ENCODE measurements at places on chromosomes 12 and 14.

DNA sequence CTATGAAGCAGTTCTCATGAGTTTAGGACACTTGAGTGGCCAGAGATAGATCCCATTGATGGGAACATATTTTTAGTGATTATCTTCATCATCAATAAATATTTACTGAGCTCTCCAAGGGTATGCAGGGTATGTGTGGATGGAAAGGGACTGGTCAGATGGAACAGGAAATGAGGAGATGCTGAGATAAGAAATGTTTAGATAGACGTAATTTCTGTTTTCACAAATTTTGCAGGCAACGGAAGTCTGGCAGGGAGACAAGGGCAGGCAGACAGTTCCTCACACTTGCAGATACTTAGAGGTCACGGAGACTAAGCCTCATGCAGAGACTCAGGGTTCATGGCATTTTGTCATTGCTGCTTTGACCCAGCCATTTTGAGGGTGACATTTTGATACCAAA is 24.3 kb downstream of the BCL2L14 start:
- no peak for DNase-seq

GRCh38 chr12:47100160-47100559 is 20.4 kb upstream of the AMIGO2 start:
- DNase-seq = no peak

DNA sequence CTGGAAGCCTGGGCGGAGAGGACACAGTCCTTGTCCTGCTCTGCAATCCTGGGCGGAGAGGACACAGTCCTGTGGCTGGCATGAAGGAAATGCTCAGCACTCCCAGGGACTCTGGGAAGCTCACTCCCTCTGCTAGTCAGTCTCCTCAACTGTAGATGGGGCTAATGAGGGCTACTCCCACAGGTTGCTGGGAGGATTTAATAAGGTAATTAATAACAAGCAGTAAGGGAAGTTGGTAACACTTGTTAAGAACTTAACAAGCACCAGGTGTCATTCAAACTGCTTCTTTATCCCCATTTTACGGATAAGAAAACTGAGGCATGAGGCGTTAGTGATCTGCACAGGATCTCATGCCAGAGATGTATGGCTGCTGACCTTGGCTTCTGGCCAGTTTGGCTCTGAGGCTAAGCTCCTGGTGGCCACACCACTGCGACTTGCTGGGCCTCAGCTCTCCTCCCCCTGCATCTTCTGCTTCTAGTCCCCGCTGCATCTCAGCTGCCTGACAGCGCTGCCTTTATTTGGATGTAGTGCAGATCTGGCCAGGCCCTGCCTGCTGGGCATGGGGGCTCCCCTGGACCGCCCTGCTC is 54.1 kb upstream of the BEGAIN start:
- peak; percentile 8 for DNase-seq

- DNase-seq = peak; percentile 21
Observed at GRCh38 chr12:43835656-43836474, at the start of gene TMEM117. Gene TMEM117, plus strand, starts transcription at chr12:43836081.

DNA sequence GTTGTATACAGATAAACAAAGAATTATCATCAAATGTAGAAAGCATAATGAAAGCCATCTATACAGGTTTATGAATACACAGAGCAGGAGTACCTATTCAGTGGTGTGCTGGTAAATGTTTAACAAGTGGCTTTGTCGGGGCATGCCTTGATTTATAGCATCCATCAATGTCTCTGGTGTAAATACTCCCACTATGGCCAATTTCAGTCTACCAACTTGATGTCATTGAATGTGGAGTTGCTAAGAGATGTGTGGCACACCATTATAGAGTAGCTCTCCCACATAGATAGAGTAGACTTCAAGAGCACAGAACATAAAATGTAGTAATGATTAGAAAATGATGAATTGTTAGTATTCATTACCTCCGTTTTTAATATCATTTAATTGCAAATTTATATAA is 9.3 kb downstream of the GRIP1 start:
- no peak for DNase-seq

GRCh38 chr12:77720258-77720657 is 110.4 kb upstream of the NAV3 start:
- no peak for DNase-seq

- DNase-seq = peak; percentile 45
Observed at GRCh38 chr14:103260629-103261124, 73.4 kb upstream of the EIF5 start.

GRCh38 chr12:28033538-28033915 is 61.0 kb upstream of the PTHLH start:
- peak; percentile 95 for DNase-seq

GRCh38 chr14:100293497-100294212 is 12.6 kb downstream of the SLC25A29 start:
- no peak for DNase-seq

- no peak for DNase-seq
Observed at GRCh38 chr12:75571656-75572205, 60.3 kb upstream of the KRR1 start.

GRCh38 chr12:112887550-112887949 is 19.2 kb upstream of the OAS1 start:
- no peak for DNase-seq

DNA sequence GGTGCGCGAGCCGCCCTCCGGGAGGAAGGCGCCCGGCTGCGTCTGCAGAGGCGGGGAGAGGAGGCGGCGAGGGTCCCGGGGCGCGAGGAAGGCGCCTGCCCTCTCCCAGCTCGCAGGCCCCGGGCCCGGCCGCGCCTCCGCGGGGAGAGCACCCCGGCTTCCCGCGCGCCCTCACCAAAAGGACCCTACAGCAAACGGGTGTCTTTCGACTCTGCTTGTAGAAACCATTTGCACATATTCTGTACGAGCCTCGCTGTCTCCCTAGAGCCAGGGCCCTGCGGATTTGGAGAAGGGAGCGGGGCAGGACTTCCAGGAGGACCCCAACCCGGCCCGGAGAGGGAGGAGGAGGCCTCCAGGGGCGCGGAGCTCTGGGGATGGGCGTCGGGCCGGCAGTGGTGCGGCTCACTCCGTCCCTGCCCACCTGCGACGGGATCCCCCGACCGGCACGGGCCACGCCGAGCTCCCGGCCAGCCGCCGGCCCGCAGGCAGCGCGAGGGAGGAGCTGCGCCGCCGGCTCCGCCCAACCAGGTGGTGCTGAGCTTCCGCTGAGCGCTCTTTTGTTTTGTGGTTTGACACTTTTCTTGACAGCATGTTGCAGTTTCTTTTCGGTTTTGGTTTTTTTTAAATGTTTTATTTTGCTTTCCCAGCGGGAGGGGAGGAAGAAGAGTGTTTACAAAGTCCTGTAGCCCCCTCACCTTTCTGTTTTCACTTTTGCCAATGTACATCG is 103.3 kb upstream of the FKBP4 start:
- peak; percentile 4 for DNase-seq

- DNase-seq = no peak
Observed at GRCh38 chr12:128830505-128830893, 6.7 kb upstream of the SLC15A4 start.

DNA sequence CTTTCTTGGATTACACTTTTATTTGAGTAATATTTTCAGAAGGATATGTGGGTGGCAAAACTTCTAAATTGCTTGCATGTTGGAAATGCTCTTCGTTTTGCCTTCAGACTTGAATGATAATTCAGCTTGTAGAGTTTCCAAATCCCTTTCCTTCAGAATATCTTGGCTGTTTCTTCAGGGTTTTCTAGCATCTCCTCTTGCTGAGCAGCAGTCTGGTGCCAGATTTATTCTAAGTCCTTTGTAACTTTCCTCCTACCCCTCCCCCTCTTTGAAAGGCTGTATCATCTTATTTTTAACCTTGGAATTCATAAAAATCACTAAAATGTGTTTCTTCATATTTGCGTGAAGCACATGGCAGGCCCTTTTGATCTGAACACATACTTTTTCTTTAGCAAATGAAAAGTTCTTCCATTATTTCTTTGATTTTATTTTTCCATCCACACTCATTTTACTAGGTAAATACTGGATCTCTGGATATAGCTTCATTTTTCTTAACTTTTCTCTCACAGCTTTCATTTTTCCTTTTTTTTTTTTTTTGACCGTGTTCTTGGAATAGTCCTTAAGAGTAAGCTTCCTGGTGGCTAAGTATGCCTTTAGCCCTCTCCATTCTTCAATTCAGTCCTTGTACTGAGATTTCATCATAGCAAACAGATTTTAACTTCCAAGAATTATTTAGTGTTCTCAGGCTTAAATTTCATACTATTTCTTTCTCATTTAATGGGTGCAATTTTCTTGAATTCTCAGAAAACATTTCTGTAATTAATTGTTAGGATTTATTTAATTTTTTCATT is 102.0 kb downstream of the SLC38A4 start:
- DNase-seq = no peak

- DNase-seq = no peak
Observed at GRCh38 chr12:69497308-69498026, 27.3 kb downstream of the FRS2 start.

DNA sequence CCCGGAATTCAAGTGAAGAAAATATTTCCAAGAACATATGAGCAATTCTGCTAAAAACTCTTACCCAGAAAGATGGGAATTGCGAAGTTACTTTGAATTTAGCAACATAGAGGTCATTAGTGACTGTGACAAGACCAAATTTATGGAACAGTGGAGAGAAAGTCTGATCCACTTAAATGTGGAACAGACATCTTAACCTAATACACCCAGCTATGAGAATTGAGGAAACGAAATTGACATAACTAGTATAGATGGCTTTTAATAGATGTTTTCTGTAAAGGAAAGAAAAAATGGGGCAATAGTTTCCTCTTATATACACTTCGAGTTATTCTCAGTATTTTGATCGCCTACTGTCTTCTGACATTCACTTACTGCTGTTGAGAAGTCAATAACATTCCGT is 4.6 kb downstream of the OVCH1 start:
- no peak for DNase-seq

DNA sequence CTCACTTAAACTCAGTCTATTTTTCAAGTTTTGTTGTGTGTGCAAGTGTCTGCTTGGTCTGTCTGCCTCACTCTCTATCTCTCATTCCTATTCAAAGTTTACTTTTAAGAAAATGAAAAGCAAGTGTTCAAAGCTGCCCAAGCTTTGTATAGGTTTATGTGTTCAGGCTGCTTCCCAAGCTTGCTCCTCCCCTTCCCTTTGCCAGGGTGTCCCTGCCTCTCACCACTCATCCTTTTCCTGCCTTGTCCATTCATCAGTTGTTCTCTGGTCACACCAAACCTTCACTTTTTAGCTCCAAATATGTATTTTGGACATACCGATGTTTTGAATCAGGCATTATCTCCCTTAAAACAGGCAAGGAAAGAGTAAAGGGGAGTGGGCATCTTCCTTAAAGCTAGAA is 41.3 kb downstream of the STK38L start:
- DNase-seq = no peak

- no peak for DNase-seq
Observed at GRCh38 chr12:43316520-43316919, 235.5 kb downstream of the ADAMTS20 start.

- no peak for DNase-seq
Observed at GRCh38 chr14:69333791-69334337, 64.2 kb downstream of the ERH start.

GRCh38 chr12:96234591-96235483 is 40.7 kb downstream of the ELK3 start:
- DNase-seq = no peak

- no peak for DNase-seq
Observed at GRCh38 chr14:103735022-103735421, 19.4 kb downstream of the ZFYVE21 start.

DNA sequence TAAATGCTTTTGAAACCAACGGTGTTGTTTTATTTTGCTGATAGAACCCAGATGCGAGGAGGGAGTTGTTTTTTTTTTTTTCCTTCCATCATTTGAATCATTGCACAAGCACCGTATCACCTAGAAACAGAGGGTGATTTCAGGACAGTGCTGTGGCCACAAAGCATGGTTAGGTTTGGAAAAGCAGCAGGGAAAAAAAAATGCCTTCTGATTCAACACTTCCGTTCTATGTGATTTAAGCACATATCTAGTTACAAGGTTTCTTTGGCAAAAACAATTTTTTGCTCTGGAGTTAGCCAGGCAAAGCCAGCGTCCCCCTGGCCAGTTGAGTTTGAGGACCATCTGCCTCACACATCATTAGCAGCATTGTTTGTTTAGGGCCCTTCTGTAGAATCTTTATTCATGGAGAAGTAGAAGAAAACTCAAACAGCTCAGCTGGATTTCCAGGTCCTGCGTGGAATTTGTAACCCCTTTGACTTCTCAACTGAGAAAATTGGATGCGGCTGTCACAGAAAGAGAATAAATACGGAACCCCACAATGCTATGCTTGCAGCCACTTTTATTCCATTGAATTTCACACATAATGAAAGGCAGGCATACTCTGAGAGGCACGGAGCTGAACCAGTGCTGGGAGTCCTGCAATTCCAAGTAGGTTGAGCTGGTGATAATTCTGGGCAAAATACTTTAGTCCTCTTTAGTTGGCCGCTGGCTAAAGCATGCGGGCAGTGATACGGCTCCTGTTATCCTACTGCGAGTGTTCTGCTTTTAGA is 17.0 kb upstream of the WNT5B start:
- DNase-seq = peak; percentile 81

GRCh38 chr14:88630565-88630964 is 67.7 kb downstream of the ZC3H14 start:
- DNase-seq = peak; percentile 43

DNA sequence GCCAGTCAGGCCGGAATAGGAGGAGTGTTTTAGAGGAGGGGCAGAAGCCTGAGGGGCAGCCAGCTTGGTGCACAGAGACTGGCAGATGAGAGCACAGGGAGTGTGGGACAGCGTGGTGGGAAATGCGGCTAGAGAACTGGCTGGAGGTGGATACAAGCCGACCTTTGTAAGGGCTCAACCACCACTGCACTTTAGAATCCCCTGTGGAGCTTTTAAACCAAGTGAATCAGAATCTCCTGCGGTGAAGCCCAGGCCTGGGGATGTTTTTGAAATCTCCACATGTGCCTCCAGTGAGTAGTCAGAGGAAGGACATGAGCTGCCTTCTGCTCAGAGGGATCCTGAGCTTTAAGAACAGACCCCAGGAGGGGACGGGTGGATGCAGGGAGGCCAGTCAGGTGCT is 10.9 kb upstream of the PCED1B start:
- no peak for DNase-seq

DNA sequence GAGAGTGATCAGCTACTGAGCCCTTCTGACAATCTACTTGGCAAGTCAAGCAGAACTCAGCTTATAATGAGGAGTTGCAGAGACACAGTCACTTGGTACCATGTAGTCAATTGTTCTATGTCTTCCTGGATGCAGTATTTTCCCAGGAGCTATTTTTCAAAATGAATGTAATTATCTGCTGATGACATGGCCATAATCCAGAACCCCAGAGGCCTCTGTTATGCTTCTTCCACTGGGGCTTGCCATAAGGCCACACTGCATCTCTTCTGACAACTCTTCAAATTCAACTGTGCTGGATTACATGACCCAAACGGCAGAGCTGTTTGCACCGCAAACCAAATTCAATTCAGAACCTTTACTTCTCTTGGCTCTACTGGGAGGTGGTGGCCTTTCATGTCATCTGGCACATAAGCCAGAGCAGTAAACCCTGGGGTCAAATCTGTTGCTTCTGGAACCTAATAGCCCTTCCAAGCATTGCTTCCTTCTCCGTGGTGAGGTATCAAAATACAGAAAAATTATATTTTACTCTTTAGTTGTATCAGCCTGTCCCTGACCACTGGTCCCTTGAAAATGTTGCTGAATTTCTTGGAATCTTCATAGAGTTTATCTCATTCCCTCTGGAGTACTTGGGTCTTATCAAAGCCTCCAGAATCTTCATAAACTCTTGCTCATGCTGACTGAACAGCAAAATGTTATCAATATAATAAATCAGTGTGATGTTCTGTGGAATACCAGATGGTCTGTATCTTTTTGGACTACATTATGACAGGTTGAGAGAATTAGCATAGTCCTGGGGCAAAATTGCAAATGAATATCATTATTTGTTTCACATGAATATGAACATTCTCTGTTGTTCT is 79.4 kb upstream of the DCN start:
- DNase-seq = no peak

Measured in bronchial epithelial cell (primary cell).